ENCODE measurements at places on chromosomes 5 and 9.

- no peak for DNase-seq
Measured at GRCh38 chr9:110444911-110445310, 107.2 kb upstream of the TXNDC8 start.

DNA sequence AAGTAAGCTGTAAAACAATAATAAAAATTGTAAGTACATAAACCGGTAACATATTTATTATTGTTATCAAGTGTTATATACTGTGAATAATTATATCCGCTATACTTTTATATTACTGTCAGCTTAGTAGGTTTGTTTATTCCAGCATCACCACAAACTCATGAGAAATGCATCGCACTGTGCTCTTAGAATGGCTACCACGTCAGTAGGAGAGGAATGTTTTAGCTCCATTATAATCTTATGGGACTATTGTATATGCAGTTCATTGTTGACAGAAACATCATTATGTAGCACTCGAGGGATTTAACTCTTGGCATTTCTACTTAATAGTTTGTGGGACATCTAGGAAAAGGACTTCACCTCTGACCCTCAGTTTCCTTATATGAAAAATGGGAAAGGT lies 16.4 kb downstream of the SLC12A2 start:
- no peak for DNase-seq

- no peak for DNase-seq
Measured at GRCh38 chr5:68216245-68217046, 890 bp downstream of the PIK3R1 start.

DNA sequence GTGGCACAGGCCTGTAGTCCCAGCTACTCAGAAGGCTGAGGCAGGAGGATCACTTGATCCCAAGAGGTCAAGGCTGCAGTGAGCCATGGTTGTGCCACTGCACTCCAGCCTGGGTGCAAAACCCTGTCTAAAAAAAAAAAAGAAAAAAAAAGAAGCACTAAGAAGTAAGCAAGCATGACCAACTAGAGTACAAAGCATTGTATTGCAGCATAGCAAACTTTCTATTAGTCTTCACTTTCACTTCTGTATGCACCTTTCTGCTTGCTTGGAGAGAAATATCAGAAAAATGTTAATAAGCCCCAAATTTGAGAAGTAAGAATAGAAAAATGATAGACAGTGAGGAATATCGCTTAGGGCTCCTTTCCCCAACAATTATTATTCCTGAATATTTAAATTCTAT lies 497.7 kb upstream of the WWC1 start:
- no peak for DNase-seq

DNA sequence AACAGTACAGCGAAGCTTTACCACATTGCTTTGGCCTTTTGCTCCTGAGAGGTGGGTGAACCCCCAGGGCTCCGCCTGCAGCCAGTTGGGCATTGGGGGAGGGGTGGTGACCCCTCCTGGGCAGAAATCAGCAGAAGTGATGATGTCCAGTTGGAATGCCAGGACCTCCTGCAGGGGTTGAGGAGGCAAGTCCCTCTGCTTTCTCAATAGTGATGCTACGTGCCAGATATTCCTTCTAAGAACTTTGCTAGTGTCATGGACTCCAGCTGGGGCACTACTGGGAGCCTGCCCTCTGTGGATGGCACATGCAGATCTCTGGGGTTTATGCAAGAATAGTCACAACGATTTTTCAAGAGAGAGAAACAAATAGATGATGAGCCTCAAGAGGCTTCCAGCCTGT lies 95.6 kb downstream of the NDFIP1 start:
- DNase-seq, result no peak

- no peak for DNase-seq
Measured at GRCh38 chr9:38394416-38394815, 1.9 kb downstream of the ALDH1B1 start.

- no peak for DNase-seq
Measured at GRCh38 chr5:12072441-12072840, 168.2 kb upstream of the CTNND2 start.

- DNase-seq, result no peak
Measured at GRCh38 chr9:12778389-12778788, 3.6 kb downstream of the LURAP1L start.

- DNase-seq, result no peak
Measured at GRCh38 chr9:38687992-38688391, 31.9 kb downstream of the FAM240B start.

DNA sequence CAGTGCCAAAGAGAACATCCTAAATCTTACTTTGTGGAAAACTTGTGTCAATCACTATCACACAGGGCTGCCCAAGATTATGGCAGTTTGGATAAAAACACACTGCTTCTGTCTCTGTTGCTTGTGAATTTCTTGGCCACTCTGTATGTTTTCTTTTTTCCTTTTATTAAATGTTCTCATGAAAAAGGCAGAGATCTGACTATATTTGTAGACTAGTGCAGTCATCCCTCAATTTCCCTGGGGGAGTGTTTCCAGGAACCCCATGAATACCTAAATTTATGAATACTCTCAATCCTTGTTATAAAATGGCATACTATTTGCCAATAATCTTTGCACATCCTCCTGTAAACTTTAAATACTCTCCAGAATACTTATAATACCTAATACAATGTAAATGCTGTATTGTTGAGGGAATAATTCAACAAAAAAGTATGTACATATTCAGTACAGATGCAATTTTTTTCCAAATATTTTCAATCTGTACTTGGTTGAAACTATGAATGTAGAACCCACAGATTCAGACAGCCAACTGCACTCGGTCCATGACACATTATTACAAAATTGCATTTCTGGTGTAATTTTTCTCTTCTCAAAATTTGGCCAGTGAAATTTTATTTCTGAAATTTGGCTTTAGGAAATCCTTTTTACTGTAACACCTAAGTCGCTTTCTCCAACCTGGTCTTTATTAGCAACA lies 391.9 kb upstream of the PRR16 start:
- no peak for DNase-seq

DNA sequence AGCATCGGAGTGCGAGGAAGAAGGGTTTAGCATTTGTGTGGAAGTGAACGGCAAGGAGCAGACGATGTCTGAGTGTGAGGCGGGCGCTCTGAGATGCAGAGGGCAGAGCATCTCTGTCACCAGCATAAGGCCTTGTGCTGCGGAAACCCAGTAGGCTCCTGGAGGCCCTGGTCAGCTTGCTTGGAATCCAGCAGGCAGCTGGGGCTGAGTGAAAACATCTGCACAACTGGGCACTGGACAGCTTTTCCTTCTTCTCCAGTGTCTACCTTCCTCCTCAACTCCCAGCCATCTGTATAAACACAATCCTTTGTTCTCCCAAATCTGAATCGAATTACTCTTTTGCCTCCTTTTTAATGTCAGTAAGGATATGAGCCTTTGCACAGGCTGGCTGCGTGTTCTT lies 72.1 kb downstream of the C7 start:
- no peak for DNase-seq

DNA sequence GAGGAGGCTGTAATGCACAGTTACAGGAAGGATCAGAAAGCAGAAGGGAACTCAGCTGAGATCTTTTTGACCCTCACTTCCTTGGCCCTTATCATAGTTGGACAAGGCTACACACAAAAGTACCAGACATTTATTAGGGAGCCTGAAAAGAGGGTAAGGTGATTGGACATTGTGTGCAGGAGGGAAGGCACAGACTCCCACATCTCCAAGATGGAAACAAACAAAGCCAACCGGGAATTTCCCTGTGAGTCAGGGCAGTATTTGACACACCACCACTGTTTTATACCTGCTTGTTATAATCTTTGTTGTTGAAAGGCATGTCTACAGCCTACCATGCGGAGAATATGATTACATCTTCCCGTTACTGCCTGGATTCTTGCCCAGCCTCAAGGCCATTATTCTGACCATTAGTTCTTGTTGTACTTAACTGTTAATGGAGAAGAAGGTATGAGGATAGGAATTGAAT lies 3.0 kb upstream of the CCNG1 start:
- DNase-seq, result no peak

- DNase-seq, result no peak
Measured at GRCh38 chr9:96378187-96378586, 5.3 kb downstream of the SLC35D2 start.

DNA sequence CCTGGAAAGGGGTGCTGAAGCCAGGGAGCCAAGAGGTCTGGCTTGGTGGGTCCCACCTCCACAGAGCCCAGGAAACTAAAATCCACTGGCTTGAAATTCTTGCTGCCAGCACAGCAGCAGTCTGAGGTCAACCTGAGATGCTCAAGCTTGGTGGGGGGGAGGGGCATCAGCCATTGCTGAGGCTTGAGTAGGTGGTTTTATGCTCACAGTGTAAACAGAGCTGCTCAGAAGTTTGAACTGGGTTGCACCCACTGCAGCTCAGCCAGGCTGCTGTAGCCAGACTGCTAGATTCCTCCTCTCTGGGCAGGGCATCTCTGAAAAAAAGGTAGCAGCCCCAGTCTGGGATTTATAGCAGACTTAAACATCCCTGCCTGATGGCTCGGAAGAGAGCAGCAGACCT lies 55.5 kb upstream of the FBXL17 start:
- DNase-seq, result no peak

DNA sequence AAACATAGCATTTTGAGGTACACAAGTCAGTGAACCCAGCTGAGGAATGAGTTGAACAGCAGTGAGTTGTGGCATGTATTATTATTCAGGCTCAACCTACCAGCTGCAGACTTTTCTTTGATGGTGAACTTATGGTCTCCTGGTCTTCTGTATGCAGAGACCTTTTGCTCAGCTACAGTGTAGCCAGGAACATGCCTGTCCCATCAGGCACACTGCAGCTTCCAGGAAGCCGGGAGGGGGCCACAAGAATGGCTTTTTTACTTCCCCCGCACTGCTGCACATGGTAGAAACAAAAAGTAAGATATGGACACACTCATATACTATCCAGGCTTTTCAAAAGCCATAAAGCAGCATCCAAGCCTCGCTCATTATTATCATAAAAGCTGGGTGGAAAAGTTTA lies 65.3 kb upstream of the PLPP1 start:
- no peak for DNase-seq

- DNase-seq, result no peak
Measured at GRCh38 chr9:110520120-110520701, 59.3 kb downstream of the SVEP1 start.

- no peak for DNase-seq
Measured at GRCh38 chr5:154862766-154863165, 4.3 kb downstream of the CNOT8 start.

GRCh38 chr5:28234356-28234968 lies 1196.1 kb upstream of the CDH9 start:
- DNase-seq, result no peak

GRCh38 chr9:76231001-76231400 lies 163.2 kb downstream of the RFK start:
- no peak for DNase-seq

GRCh38 chr9:27475057-27475595 lies 49.0 kb upstream of the IFNK start:
- no peak for DNase-seq

GRCh38 chr5:172972552-172972951 lies 11.0 kb upstream of the ATP6V0E1 start:
- DNase-seq, result no peak

GRCh38 chr9:34547960-34548611 lies 25.3 kb upstream of the ENHO start:
- DNase-seq, result no peak

DNA sequence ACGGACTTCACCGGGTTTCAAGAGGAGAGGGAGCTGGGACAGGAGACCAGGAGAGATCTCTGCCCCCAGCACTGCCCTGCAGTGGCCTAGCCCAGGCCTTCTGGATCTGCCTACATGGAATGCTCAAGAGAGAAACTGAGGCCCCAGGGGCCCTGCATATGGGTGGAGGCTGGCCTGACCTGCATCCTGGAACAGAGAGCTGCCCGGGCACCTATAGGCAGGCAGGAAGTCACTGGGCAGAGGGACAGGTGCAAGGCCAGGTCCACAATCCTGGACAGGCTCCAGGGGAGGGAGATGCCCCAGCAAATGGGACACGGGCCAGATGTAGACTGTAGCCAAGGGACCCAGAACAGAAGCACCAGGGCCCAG lies 98.5 kb upstream of the RUFY1 start:
- no peak for DNase-seq

GRCh38 chr9:4065054-4065453 lies 234.8 kb downstream of the GLIS3 start:
- DNase-seq, result no peak

- no peak for DNase-seq
Measured at GRCh38 chr5:150181766-150182545, 7.9 kb upstream of the SLC6A7 start.

DNA sequence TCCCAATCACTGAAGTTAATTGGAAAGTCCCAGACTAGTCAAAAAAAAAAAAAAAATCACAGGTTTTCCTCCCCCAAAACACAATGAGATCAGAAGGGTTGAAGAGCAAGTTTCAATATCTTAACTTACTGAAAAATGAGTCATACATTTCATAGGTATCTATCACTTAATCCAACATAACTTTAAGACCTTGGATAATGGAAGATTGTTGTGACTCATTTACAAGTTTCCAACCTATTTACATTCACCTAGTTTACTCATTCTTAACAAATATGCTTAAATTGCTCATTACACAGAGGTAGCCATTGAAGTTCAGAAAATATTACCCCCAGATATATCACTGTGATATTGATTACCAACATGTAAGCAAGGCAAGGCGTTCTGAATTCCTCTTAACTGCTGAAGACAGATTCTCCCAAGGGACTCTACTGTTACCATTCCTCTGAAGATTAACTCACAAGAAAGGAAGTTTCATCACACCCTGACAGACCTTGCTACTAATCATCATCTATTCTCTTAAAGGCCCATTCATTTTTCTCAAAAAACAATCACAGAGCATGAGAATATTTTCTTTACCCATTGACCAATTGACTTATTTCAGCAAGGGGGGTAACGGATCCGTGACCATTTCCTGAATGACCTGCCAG lies 563.8 kb downstream of the TLE1 start:
- no peak for DNase-seq

GRCh38 chr9:116027951-116028350 lies 125.6 kb upstream of the PAPPA start:
- DNase-seq, result no peak

DNA sequence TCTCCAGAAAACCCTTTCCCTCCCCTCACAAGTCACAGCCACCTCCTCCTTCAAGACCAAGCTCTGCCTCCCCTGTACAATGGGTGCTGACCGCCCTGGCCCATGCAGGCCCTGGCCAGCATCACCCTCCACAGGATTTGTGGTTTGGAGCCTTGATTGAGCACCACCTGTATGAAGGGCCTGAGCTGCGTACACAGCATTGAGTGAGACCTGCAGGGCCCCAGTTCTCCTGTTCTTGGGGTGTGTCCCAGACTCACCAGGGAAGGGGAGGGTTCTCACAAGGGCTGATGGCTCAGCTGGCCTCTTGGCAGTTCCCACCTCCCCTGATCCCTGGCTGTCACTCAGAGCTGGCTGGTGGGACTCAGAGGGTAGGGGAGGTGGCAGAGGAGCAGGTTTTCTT lies 63.7 kb upstream of the IER5L start:
- no peak for DNase-seq

GRCh38 chr5:78058625-78059024 lies 235.9 kb downstream of the AP3B1 start:
- DNase-seq, result no peak

GRCh38 chr5:180669661-180670060 lies 20.3 kb upstream of the FLT4 start:
- DNase-seq, result no peak

Data from T1000 (cell line).